Breast epithelium (tissue), 4 donors: ENCODE measurements at places on chromosomes 6 and 20.

- DNase-seq: no peak
Measured at GRCh38 chr6:82842721-82843120, 222.9 kb downstream of the UBE3D start.

- DNase-seq: no peak
Measured at GRCh38 chr6:75337835-75338580, 53.4 kb upstream of the TMEM30A start.

GRCh38 chr20:41178904-41179432 is 41.6 kb downstream of the PLCG1 start:
- DNase-seq: peak; percentile 24

GRCh38 chr6:119182875-119183274 is 104.4 kb upstream of the FAM184A start:
- DNase-seq: no peak

GRCh38 chr6:159169193-159169555 is at the start of gene FNDC1:
TSS of gene FNDC1 (plus strand) at chr6:159169400. CDS start at chr6:159169597, 197 bp downstream.
- no peak for DNase-seq

DNA sequence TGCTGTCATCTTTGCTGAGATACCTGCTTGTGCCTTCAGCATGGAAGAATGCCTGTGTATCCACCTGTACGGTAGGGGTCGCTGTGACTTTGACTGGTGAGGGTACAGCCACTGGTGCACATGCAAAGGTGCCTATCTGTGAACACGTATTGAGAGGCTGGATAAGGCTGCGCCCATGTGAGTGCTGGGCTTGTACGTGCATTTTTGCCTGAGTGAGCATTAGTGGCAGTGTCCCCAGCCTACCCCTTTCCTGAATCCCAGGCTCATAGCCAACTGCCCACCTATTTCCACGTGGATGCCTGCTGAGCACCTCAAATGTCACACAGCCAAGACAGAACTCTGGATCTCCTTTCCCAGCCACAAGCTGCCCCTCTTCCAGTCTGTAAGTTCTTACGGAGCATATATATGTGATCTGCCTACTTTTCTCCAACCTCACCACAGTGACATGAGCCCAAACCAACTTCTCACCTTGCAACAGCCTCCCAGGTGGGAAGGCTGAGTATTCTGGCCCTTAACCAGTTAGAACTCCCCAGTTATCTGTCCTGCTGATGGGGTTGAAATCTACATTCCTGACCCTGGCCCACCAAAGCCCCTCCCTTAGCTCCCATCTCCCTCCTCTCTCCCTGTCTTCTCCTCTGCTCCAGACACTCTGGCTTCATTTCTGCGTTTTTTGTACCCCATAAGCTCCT is 1.1 kb upstream of the SLC2A10 start:
- no peak for DNase-seq

DNA sequence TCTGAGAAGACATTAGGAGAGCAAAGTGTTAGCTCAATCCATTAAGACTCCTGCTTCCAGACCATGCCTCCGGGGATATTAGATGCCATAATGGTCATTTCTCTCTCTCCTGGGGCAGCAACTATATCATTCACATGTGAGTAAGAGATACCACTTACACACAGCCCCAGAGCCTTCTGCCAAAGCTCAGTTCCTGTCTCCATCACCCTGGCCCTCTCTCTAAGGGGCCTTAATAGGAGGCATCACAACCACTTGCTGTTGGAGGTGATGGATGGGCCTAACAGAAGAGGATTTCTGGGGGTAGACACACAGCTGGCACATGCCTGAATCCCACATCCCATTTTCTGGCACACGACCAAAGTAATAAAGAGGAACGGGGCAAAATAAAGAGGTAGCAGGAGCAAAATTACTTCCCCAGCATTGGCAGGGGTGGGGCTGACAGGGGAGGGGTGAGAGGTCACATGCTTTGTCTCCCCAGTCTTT is 34.0 kb upstream of the VSTM2L start:
- DNase-seq: no peak
